Endothelial cell (in vitro differentiated cells): ENCODE measurements at places on chromosomes 1 and 21. TPM values are rescaled to one million over a fixed set of nuclear protein-coding genes. Genes with fewer than 3 reads are reported as not detected.

- no peak for DNase-seq
- H3K27ac ChIP-seq, result no peak overlapping the region
- H3K27me3 ChIP-seq, result peaks cover 3% of the 10 kb centered on the region
- peaks cover 13% of the 10 kb centered on the region for H3K36me3 ChIP-seq
- peaks cover 6% of the 10 kb centered on the region for H3K4me1 ChIP-seq
Measured at GRCh38 chr1:207288315-207288714, 33.2 kb upstream of the CD55 start.

DNA sequence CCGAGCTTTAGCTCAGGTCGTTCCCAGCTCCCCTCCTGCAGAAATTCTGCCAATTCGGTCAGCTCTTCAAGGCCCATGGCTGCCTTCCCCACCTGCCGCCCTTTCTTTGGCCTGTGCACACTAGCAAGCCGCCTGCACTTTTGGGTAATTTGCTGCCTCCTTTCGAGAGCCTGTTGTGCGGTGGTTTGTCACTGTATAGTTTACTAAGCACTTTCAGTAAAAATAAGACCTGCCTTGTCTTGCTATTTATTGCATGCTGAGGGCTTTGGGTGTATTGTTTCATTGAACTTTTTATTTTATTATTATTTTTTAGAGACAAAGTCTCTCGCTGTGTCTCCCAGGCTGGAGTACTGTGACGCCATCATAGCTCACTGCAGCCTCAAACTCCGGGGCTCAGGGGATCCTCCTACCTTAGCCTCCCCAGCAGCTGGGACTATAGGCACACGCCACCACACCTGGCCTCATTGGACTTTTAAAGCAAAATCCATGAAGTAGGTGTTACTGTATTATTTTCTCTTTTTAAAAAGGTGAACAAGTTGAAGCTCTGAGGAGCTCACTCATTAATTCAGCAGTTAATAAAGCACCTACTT is 1.1 kb upstream of the FABP3 start:
- peaks cover 9% of the 10 kb centered on the region for H3K4me1 ChIP-seq
- no peak overlapping the region for H3K27ac ChIP-seq
- no peak for DNase-seq
- peaks cover 11% of the 10 kb centered on the region for H3K27me3 ChIP-seq
- no peaks in the 10 kb centered on the region for H3K36me3 ChIP-seq

DNA sequence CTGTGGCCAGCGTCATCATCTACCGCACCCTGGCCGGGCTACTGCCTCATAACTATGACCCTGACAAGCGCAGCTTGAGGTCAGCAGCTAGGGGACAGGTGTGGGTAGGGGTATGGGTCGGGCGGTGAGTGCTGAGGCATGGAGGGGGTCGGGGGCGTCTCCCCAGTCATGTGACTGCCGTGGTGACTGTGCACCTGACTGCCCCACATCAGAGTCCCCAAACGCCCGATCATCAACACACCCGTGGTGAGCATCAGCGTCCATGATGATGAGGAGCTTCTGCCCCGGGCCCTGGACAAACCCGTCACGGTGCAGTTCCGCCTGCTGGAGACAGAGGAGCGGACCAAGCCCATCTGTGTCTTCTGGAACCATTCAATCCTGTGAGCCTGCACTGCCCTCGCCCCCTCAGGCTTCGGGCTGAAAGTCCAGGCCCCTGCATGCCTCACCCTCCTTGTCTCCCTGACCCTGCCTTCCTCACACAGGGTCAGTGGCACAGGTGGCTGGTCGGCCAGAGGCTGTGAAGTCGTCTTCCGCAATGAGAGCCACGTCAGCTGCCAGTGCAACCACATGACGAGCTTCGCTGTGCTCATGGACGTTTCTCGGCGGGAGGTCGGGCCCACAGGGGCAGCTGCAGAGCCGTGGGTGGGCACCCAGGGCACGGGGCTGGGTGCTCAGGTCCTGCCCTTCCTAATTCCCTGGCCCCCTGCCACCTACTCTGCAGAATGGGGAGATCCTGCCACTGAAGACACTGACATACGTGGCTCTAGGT is 13.5 kb downstream of the PSRC1 start:
- no peak overlapping the region for H3K27ac ChIP-seq
- no peak for DNase-seq
- peaks cover 7% of the 10 kb centered on the region for H3K4me1 ChIP-seq
- no peak overlapping the region for H3K4me3 ChIP-seq

DNA sequence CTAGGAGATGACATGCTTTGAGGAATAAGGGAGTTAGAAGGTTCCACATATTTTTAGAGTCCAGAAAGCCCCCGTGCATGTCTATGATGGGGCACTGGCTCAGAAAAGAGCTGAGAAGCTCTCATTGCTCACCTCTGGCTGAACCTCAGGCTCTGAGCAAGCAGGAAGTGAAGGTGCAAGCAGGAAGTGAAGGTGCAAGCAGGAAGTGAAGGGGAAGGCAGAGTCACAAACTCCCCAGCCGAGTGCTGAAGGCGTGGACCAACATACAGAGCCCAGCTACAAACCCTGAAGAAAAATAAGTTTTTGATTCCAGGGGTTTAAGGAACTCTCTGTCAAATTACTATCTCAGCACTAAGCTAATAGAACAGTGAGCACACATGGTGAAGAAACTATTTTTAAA is 7.0 kb downstream of the KRTAP10-8 start:
- no peak for DNase-seq
- H3K36me3 ChIP-seq, result no peaks in the 10 kb centered on the region
- no peak overlapping the region for H3K27ac ChIP-seq
- H3K27me3 ChIP-seq, result peaks cover 2% of the 10 kb centered on the region
- H3K4me3 ChIP-seq, result no peak overlapping the region

DNA sequence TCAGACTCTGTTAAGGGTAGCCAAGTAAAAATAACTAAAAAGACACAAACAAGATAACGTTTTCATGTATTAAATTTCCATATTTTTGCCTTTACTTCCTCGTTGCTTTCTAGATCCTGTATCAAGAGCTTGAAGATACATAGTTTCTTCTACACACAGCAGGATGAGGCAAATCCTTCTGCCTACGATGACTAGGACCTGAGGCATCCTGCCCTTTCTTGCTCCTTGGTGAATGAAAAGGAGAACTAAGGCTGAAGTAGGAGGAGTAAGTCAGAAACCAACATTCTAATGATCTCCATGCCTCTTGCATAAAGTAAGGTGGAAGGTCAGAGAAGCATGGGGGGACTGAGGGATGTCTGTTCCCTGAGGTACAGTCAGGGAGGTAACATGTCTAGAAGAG is 102.6 kb downstream of the GPATCH2 start:
- H3K36me3 ChIP-seq, result peaks cover 5% of the 10 kb centered on the region
- no peaks in the 10 kb centered on the region for H3K4me1 ChIP-seq
- peak overlapping the region; percentile 7 for H3K27ac ChIP-seq
- H3K4me3 ChIP-seq, result no peak overlapping the region
- DNase-seq, result no peak
- H3K27me3 ChIP-seq, result peaks cover 4% of the 10 kb centered on the region

DNA sequence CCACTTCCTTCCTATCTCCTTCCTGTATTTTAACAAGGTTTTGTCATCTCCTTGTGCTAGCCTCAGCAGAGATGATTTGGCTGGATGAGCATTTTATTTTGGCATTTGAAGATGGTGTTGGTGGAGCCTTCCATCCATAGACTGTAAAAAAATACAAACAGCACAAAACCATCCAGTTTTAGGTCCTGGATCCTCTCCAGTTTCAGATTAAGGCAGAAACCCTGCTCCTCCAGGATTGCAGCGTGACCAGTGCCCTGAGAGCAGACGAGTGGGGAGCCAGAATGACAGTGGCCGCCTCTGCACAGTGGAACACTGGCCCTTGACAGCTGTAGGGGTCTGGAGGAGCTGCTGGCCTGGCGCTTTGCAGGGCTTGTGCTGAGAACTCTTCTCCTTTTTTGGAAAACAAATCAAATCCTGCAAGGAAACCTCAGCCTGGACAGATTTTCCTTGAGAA is 72.2 kb upstream of the GADD45A start:
- H3K36me3 ChIP-seq, result no peaks in the 10 kb centered on the region
- DNase-seq, result no peak
- H3K27ac ChIP-seq, result no peak overlapping the region
- no peak overlapping the region for H3K4me3 ChIP-seq
- H3K27me3 ChIP-seq, result peaks cover 1% of the 10 kb centered on the region
- H3K4me1 ChIP-seq, result peaks cover 20% of the 10 kb centered on the region

GRCh38 chr1:30569384-30569783 is 154.0 kb downstream of the MATN1 start:
- H3K36me3 ChIP-seq, result no peaks in the 10 kb centered on the region
- H3K27ac ChIP-seq, result no peak overlapping the region
- no peak for DNase-seq
- no peaks in the 10 kb centered on the region for H3K4me1 ChIP-seq
- no peak overlapping the region for H3K4me3 ChIP-seq

DNA sequence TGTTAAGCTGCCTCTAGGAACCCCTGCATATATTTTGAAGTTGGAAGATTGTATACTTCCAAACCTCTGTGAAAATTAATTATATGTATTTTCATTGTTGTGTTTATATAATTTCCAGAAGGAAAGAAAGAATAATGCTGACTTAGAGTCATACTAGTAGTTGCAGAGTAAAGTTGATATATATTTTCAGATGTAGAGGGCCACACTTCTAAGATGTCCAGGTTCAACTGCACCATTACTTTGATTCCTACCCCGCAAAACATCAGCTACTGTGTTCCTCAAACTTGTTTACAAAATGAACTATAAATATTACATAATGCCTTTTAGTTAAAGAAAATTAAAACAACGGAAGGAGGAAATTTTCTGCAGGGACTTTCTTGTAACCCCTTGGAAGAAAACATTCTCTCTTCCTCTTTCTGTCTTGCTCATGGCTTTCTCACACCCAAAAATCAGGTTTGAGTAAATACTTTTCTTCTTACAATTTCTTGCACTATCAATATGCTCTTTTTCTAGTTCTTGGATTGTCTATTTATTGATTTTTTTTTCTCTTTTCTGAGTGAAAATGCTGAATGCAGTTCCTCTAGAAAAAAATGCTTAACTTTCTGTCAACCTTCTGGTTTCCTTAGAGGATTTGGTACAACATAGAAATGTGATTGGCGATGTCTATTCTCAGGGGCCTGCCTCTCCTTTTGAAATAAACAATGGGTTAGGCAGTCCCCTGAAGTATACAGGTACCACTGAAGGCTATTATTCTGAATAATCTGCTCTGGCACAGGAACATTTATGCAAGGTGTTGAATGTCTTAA is 867.8 kb downstream of the TTLL7 start:
- no peaks in the 10 kb centered on the region for H3K4me1 ChIP-seq
- H3K36me3 ChIP-seq, result no peaks in the 10 kb centered on the region
- no peak overlapping the region for H3K27ac ChIP-seq
- DNase-seq, result no peak
- no peak overlapping the region for H3K4me3 ChIP-seq

GRCh38 chr1:181726320-181727012 is 243.1 kb downstream of the CACNA1E start:
- DNase-seq, result no peak
- H3K4me3 ChIP-seq, result no peak overlapping the region
- no peaks in the 10 kb centered on the region for H3K4me1 ChIP-seq
- H3K27me3 ChIP-seq, result peaks cover 12% of the 10 kb centered on the region
- no peak overlapping the region for H3K27ac ChIP-seq
- H3K36me3 ChIP-seq, result no peaks in the 10 kb centered on the region

- DNase-seq, result no peak
- peaks cover 4% of the 10 kb centered on the region for H3K27me3 ChIP-seq
- H3K4me3 ChIP-seq, result no peak overlapping the region
- peaks cover 3% of the 10 kb centered on the region for H3K4me1 ChIP-seq
- no peaks in the 10 kb centered on the region for H3K36me3 ChIP-seq
Measured at GRCh38 chr1:213934649-213935048, 53.1 kb upstream of the PROX1 start.

DNA sequence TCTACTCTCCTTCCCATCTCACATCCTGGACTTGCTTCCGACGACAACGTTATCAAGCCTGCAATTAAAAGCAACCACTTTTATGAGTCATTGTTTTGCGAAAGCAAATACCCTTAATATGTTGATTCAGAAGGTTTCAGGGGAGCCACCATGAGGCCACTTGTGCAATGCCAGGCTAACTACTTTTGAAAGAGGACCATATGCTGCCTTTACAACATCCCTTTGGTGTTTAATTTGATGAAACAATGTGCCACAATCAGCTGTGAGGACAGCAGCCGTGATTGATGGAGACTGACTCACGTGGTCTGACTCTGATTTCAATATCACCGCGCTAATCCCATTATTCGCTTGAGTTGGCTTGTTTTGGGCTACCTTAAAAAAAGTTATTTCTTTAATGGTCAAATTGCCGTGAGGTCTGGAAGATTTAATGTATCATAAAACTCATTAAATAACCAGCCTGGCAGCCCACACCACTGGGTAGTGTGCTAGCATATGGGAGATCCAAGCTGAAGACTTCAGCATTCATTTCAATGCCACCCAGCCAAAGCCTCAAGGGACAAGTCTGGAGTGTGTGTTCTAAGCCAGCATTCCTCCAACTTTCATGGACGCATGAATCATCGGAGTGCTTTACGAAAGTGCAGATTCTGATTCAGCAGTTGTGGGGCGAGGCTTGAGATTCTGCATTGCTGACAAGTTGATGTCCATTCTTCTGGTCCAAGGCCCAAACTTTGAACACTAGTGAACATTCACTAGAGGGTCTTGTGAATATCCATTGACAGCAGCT is 73.3 kb upstream of the PAXBP1 start:
- H3K27me3 ChIP-seq, result no peaks in the 10 kb centered on the region
- no peaks in the 10 kb centered on the region for H3K36me3 ChIP-seq
- H3K4me1 ChIP-seq, result no peaks in the 10 kb centered on the region
- no peak overlapping the region for H3K4me3 ChIP-seq
- no peak for DNase-seq
- no peak overlapping the region for H3K27ac ChIP-seq

DNA sequence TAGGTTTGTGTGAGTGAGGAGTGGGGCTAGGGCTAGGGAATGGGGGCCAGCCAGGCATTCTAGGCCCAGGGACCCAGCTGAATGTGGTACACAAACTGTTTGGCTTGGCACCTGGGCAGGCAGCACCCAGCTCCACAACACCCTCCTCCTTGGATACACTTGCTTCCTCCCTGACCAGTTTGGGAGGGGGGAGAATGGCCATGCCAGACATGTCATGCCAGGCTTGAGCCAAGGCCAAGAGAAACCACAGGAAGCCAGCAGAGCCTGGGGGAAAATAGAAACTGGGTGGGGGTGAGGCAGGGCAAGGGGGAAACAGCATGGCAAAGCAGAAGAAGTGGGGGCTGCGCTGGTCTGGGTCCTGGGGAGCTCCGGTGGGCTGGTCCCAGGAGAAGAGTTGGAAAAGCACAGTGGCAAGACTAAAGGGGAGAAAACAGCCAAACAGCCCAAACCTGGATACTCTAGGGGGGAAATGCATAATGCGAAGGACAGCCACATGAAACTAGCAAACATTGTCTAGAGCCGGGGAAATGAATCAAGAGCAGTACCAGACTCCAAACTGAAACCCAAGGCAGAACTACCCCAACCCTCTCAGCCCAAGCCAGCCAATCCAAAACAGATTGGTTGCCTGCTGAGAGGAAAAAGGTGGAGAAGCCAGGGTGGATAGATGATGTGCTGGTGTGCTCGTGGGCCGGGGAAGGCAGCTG is 47.9 kb downstream of the LGR6 start:
- H3K27me3 ChIP-seq, result peaks cover 2% of the 10 kb centered on the region
- no peak for DNase-seq
- no peak overlapping the region for H3K4me3 ChIP-seq
- H3K27ac ChIP-seq, result no peak overlapping the region
- no peaks in the 10 kb centered on the region for H3K4me1 ChIP-seq

- H3K27me3 ChIP-seq, result peaks cover 12% of the 10 kb centered on the region
- H3K27ac ChIP-seq, result no peak overlapping the region
- no peak for DNase-seq
- peaks cover 49% of the 10 kb centered on the region for H3K4me1 ChIP-seq
- no peak overlapping the region for H3K4me3 ChIP-seq
Measured at GRCh38 chr1:223074445-223075300, 68.4 kb downstream of the TLR5 start.

Gene NPL
- 4.8 TPM for total RNA-seq

Gene KAZN
- total RNA-seq, result 10.1 TPM

Gene HTR6
- total RNA-seq, result not detected

Gene C1orf226
- total RNA-seq, result 28.2 TPM

Gene SRM
- 51.0 TPM for total RNA-seq

Gene TMEM54
- total RNA-seq, result 0.49 TPM

Gene AGBL4
- total RNA-seq, result 0.51 TPM

Gene TMEM200B
- 0.95 TPM for total RNA-seq
